ENCODE measurements at places on chromosomes 1 and 21. TPM values are rescaled to one million over a fixed set of nuclear protein-coding genes. Genes with fewer than 3 reads are reported as not detected.

DNA sequence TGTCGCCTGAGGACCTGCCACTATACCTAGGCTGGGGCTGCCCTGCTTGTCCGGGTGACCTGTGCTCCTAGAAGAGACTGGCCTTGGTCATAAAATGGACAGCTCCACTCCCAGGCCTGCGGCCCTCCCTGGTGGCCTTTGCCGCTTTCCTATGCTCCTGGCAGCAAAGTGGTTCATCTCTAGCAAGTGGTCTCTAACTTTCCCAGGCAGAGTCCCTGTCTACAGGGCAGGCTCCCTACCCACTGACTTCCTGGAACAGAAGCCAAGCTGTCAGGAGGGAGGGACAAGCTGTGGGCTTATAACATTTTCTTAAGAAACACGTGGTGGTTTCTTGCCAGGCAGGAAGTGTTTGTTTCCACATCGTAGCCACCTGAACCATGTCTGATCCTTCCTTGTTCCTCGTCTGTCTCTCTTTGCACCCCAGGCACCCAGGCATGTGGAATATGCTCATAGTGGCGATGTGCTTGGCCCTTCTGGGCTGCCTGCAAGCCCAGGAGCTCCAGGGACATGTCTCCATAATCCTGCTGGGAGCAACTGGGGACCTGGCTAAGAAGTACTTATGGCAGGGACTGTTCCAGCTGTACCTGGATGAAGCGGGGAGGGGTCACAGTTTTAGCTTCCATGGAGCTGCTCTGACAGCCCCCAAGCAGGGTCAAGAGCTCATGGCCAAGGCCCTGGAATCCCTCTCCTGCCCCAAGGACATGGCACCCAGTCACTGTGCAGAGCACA, 10.1 kb downstream of the H6PD start:
- no peak for DNase-seq

GRCh38 chr1:182263706-182264105, 127.9 kb downstream of the GLUL start:
- DNase-seq, result no peak

DNA sequence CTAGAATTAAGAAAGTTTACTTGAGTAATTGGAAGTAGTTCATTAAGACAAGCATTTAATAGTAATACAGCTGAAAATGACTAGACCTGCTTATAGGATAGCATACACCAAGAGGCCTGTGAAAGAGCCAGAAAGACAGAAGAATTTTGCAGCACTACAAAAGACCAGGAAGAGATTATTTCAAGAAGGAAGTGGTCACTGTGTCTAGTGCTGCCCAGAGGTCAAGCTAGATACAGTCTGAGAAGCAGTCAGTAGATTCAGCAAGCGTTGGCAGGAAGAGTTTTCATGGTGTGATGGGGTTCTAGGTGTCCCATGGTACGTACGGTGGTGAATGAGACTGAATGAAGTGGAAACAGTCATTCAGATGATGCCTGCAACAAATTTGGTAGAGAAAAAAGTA, 31.5 kb downstream of the RGS8 start:
- DNase-seq, result no peak

DNA sequence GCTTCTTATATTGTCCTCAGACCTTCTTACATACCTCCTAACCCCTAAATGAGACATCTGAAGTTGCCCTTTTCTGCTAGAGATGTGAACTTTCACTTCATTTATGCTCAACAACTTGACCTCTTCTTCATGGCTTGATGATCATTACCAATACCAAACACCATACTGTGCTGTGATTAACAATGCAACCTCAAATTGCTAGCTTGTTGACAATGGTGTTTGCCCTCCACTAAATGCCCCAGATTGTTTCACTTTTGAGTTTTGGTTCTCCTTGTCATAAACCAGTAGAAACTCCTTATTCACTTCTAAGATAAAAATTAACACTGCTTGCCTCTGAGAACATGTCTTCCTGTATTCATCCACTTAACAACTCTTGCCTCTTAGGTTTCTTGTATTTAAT, 5.6 kb downstream of the JAK1 start:
- no peak for DNase-seq

DNA sequence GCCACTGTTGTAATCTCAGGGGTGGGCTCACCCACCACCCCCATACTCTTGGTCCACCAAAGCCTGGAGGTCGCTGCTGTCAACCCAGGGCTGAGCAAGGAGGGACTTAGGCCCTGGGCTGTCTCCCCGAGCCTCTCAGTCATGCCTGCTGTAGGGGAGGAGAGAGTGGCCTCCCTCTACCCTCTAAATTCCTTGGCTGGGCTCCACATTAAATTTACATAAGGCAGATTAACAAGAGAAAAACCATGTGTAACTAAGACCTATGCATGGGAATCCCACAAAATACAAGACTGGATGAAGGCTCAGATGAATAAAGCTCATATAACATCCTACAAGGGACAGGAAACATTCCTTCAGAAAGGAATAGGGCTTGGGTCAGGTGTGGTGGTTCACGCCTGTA, 1.8 kb upstream of the PIK3CD start:
- DNase-seq, result no peak

OLFML2B gene
- 0.22 TPM for total RNA-seq

DNA sequence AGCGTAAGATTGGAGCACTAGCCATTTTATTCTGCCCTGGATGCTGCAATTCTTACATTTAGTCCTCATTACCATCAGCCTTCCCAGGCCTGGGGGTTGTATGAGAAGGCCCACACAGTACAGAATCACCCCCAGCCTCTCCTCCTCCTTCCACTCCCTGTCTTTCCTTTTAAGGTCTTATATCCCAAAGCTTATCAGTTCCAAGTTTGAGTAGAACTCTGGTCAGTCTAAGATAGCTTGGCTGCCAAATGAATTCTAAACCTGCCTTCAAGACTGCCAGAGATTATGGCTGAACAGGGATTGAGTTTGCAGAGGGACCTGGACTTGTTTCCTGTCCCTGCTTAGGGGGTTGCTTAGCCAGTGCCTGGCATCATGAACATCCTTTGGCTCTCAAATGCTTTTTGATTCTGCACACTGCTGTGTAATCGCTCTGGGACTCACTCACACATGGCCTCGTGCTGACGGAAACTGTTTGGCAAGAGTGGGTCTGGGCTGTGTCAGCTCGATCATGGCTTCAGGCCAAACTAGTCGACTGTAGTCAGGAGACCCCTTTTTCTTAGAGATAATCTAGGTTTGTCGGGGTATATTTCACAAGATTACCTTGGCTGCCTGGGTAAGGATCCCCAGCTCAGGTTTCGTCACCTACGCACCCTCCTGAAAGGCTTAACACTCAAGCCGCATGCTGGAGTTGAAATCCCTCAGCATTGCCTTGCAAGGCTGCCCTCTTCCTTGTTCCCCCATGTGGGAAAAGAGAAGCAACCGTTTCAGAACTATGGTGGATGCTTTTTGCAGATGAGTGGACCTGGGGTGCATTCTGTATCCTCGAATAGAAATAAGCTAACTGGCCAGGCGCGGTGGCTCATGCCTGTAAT, 252.6 kb downstream of the NFIA start:
- DNase-seq, result no peak

- no peak for DNase-seq
These were observed 12.2 kb upstream of the ACADM start for GRCh38 chr1:75712306-75712705.
